Myocyte (in vitro differentiated cells): ENCODE measurements at places on chromosomes 3 and 15. TPM values are rescaled to one million over a fixed set of nuclear protein-coding genes. Genes with fewer than 3 reads are reported as not detected.
A peak's percentile ranks its signal among the peaks of the same experiment; 100 is the strongest.

GRCh38 chr3:196563721-196564225, 4.6 kb downstream of the WDR53 start:
- no peak for DNase-seq

GRCh38 chr15:42608110-42608531, 32.7 kb downstream of the STARD9 start:
- DNase-seq = peak; percentile 96

DNA sequence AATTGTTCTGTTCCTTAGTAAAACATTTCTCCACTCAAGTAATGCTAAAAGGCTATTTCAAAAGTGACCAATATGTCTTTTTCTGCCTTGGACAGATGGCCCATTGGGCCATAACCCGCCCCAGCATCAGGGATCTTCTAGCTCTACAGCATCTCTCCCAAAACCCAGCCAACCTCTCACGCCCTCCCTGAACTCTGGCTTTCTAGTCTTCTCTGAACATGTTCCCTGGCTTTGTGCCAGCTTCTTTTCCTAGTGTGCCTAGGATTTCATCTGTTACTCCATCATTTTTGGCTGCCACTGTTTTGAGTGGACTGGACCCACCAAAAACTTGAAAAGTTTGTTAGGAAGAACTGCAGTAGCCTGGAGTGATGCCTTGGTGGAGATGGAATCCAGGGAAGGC, 30.7 kb downstream of the TRPM1 start:
- DNase-seq = no peak

DNA sequence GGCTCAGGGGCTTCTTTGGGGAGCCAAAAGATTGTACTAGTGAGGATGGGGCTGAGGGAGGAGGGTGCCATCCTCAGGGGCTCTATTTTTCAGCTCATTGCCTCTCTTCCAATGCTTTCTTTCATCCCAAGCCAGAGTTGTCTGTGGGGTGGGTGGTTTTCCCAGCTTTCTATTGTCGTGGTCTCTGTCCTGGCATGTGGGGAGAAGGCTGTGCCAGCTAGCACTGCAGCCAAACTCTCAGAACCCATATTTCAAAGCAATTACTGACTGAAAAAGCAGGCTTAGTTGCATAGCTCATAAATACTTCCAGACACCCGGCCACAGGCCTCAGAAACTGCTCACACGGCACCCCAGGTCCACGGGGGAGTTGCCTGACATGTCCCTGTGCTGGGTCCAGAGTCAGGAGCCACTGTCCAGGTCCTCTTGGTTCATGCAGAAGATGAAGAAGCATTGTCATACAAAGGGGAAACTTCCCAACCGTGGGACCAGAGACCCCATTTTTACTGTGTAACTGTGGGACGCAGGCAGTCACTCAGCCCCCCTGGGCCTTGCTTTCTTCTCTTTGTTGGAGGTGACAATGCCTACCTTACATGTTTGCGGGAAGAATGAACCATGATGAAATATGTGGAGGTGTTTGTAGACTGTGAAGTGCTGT, 27.6 kb downstream of the FGD5 start:
- DNase-seq = no peak

GRCh38 chr3:13745636-13746035, 134.2 kb downstream of the WNT7A start:
- DNase-seq = no peak

DNA sequence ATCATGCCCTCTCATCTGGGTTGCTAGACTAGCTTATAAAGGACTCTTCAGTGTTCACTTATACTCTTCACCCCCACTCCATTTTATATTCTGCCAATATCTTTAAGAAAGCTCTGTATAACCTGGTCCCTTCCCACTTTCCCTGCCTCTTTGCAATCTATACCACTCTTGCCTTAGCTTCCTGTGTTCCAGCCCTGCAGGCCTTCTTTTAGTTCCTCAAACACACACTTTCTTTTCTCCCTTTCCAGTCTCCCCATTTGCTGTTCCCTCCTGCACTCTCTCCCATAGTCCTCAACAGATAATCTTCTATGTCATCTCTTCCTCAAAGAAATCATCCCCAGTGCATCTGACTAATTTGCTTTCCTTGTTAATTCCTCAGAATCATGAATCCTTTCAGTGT, 28.7 kb downstream of the SENP8 start:
- no peak for DNase-seq

- no peak for DNase-seq
Measured at GRCh38 chr3:45864760-45865519, 21.4 kb upstream of the CCR9 start.

The CYP1A2 gene
- total RNA-seq = not detected in 2 replicates

The UBAP1L gene
- total RNA-seq = 0.88 and 1.6 TPM in 2 replicates

The ERICH6 gene
- not detected in 2 replicates for total RNA-seq

The ATP13A5 gene
- total RNA-seq = not detected in 2 replicates

The PPARG gene
- total RNA-seq = 1.2 and 1.6 TPM in 2 replicates
